ENCODE measurements at places on chromosomes 6 and 20.
A peak's percentile ranks its signal among the peaks of the same experiment; 100 is the strongest.

DNA sequence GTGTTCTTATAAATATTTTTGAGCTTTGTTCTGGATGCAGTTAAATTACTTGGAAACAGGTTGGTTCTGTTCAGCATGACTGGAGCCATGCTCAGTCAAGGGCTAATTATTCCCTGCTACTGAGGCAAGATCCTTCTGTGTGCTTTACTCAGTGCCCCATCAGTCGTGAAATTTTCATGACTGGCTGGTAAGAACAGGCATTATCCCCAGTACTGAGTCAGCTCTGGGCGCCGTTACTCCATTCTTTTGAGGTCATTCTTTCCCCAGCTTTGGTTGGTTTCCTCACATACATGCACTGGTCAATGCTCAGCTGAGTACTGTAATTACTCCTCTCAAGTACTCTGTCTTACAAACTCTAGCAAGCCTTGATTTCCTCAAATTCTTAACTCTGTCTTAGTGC is 71.3 kb downstream of the CDKAL1 start:
- no peak for DNase-seq

GRCh38 chr6:113500221-113500620 is 356.9 kb upstream of the MARCKS start:
- DNase-seq: peak; percentile 74

DNA sequence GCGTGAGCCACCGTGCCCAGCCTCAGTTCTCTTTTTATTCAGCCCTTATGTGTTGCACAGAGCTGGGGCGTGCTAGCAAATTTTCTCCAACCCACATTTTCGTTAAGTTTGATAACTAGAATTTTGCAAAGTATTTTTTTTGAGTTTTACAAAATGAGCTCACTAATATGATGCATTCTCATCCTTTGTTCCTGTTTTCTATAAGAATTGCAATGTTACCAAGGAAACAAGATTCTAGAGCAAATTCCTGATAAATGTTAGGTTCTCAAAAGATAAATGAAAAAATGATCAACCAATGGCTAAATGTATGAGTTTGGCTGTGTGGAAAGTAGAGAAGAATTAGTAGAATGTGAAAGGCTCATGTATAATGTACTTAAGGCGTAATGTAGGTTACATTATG is 529.8 kb downstream of the MAFB start:
- peak; percentile 14 for DNase-seq

GRCh38 chr20:5569021-5569420 is 181.2 kb upstream of the SHLD1 start:
- DNase-seq: peak; percentile 51

DNA sequence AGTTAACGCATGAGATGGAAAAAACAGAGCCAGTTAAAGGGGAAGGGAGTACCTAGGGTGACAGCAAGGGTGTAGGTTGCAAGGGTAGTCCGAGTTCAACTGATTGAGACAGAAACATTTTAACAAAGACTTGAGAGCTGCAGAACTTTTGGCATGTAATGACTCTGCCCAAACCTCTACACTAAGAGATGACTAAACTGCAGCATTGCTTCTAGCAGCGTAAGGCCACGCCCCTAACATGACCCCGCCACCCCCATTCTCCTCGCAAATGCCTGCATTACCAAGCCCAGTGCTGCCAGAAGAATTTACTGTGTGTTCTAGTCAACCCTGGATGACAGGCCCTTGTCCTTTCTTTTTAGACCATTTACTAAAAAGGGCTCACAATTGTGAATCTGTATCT is 6.3 kb upstream of the HINT3 start:
- no peak for DNase-seq

DNA sequence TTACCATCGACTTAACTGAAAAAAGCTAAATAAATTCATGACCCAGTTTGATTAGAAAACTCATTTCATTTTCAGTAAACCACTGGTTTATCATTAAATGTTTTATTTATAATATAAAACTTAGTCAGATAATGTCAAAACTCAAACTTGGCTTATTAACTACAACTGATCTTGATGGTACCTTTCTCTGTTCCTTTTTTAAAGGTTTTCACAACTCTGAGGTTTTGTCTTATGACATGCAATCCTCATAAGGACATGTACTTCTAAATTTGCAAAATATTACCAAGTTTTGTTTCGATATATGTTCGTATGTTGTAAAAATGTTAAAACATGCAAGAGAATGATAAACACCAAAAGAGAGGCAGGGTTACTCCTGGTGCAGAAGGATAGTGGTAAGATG is 82.5 kb upstream of the PDE10A start:
- DNase-seq: no peak

GRCh38 chr20:59958626-59959025 is 403 bp downstream of the CDH26 start:
- no peak for DNase-seq

DNA sequence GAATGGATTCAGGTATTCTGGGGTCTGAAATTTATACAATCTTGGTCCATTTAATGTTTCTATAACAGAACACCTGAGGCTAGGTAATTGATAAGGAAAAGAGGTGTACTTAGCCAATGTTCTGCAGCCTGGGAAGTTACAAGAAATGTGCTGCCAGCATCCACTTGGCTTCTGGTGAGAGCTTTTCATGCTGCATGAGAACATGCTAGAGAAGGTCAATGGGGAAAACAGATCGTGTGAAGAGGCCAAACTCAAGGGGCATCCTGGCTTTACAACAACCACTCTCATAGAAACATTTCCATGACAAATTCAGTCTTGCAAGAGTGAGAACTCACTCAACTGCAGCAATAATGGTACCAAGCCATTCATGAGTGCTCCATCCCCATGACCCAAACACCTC is 16.8 kb downstream of the IL22RA2 start:
- no peak for DNase-seq

DNA sequence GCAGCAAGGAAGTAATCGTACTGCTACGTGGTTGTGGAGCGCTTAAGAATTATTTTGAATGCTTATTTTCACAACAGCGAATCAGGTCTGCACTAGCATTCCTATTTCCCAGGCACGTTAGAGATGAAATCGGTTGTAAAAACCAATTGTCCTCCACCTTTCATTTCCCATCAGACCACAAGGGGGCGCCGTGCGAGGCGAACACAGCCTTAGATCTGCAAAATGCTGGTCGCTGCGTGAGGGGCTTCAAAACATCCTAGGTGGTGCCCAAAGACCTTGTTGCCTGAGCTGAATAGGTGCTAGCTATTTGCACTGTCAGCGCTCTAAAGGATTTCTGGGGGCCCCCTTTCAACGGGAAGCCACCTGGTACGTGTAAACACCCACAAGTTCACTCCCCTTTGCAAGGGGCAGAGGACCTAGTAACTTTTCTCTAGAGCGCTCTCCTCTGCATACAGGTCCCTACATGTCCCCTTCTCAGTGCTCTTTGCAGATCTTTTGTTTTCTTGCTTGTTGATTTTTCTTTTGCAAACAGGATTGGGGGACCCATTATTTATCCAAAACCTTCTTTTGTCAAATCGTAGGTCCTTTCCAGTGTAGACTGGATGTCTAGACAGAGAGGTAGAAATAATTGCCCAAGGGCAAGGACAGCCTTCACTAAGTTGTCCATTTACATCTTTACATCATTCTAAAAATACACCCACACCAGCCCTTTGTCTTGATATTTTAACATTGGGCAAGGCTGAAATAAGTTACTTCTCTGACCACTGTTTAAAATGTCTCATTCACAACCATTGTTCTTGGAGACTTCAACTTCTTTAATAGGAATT is 59.8 kb downstream of the NEDD9 start:
- DNase-seq: peak; percentile 38

DNA sequence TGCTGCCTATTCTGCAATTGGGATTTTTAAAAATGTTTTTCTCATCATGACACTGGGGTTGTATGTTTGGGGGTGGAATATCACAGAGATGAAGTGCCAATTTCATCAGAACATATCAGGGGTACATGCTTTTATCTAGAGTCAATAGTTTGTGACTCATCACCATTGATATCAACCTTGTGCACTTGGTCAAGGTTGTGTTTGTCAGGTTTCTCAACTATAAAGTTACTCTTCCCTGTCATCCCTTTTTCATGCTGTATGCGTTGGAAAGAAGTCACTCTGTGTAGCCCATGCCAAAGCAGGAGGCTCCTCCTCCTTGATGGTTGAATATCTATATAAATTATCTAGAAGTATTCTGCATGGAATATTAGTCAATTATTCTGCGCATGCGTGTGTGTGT is 145.4 kb upstream of the TSHZ2 start:
- DNase-seq: no peak

DNA sequence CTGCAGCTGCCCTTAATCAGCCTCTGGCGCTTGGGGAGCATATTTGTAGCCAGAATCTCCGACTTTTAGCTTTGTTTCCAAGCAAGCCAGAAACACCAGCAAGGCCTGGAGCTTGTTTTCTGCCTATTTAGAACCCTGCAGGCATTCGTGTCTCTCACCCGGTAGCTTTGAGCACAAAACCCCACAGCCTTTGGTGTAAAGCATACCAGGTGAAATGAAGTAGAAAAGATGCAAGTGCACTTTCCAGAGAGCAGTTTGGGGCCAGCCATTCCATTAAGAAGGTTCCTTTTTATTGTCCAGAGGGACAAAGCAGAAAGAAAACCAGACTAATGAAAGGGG is 736 bp downstream of the FAM217B start:
- DNase-seq: no peak

GRCh38 chr6:100461278-100461916 is 3.3 kb downstream of the SIM1 start:
- no peak for DNase-seq

GRCh38 chr6:32668226-32668747 is 1.8 kb upstream of the HLA-DQB1 start:
- peak; percentile 91 for DNase-seq

GRCh38 chr20:46720776-46721425 is 11.5 kb downstream of the SLC2A10 start:
- no peak for DNase-seq

DNA sequence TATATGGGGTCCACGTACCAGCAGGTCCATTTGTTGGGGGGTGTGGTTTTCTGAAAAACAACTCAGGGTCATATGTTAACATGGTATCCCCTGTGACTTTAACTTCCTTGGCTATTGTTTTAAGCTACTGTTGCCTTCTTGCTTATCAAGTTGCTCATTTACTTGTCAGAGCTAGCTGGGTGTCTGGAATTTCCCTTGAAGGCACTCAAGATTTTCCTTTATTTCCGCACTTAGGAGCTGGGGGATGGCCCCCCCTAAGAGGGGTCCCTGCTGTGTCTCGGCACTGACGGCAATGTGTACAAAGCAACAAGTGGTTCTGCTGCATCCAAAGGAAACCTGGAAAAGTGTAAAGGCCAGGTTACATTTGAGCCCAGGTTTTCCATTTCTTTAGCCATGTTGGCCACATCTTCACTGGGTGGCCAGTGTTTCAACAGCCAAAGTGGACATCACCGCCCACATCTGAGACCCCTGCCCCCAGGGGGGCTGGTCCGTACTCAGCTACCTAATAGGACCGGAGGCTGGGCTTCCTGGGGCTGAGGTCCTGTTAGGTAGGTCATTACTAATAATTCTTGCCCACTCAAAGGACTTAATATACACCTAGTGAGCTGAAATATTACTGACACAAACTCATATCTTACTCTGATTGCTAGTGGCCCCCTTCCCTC is 24.8 kb upstream of the SYNDIG1 start:
- no peak for DNase-seq

- DNase-seq: peak; percentile 5
Measured at GRCh38 chr6:39530201-39530759, 194.9 kb downstream of the KIF6 start.

GRCh38 chr6:121008553-121008952 is 325.7 kb downstream of the TBC1D32 start:
- DNase-seq: no peak

DNA sequence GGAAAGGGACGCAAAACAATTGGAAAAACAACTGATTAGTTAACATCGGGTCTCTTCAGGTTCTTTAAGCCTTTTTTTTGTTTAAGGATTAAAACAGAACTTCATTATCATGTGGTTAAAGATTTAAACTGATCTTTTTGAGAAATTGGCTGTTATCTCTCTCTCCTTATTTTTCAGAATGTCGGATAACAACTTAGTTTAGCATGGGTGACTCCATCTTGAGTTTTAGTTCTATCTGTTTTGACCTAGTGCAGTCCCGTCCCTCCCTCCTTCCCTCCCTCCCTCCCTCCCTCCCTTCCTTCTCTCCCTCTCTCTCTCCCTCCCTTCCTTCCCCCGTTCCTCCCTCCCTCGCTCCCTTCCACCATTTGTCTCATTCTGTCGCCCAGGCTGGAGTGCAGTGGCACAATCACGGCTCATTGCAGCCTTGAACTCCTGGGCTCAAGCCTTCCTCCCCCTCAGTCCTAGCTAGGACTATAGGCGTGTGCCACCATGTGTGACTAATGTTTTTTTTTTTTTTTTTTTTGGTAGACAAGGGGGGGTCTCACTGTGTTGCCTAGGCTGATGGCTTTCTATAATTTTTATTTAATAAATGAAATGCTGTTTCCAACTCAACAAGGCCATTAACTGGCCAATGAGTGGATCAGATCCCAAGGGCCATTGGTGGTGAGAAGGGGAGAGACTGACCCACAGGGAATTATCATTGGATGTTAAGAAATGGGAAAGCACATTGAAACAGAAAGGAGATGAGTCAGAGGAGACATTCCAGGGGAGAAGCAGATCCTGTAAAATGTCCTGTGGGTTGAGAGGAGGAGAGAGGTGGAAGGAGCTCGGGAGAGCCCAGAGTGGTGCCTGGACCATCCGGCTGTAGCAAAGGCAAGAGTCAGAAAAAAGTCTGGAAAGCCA is 13.6 kb downstream of the BAK1 start:
- no peak for DNase-seq

GRCh38 chr20:57004951-57005933 is 261.2 kb downstream of the BMP7 start:
- DNase-seq: no peak

GRCh38 chr6:96301781-96302180 is 219.8 kb upstream of the UFL1 start:
- no peak for DNase-seq

- no peak for DNase-seq
Measured at GRCh38 chr20:61192337-61192950, 59.6 kb upstream of the CDH4 start.

GRCh38 chr6:117188627-117189201 is 76.6 kb upstream of the VGLL2 start:
- DNase-seq: no peak

DNA sequence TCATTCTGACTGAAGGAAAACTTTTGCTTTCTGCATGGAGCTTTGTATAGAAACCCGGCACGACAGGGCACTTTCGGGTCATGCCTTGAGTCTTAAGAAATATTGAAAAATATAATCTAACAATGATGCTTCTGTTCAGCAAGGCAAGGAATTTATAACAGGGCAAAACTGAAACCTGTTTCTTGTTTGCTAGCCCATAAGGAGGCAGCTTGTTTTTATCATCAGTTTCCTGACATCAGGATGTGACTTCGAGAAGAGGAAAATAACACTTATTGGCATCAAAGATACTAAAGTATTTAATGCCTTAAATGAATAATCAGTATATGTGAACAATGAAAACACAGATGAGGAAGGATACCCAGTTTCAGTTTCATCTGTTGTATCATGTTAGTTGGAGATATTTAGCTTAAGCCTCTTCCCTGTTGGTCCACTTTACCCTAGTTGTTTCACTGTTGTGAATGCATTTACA is 146.5 kb downstream of the CDKAL1 start:
- DNase-seq: peak; percentile 13

GRCh38 chr6:111938710-111939109 is 65.5 kb upstream of the FYN start:
- DNase-seq: no peak

All from inflammatory macrophage treated with lipopolysaccharide for 4 hours (primary cell).